ENCODE measurements at places on chromosomes 6 and 20.

DNA sequence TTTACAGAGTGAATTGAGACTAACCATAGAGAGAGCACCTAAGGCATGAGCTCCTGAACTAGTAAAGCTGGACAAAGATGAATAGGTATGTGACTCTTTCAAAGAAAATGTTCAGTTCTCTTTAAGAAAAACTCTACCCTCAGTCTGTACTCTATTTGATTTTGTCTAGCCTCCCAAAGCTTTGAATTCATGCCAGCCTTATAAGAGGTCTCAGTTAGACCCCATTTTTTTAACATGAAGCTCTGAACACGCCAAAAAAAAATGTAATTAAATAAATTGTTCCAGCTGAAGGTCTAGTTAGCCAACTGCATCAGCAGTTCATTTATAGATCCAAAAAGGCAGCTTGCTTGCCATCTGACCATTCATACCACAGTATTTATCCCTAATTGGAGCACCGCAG is 71.6 kb downstream of the COL9A1 start:
- peaks cover 8% of the 10 kb centered on the region for H3K4me1 ChIP-seq
- no peak overlapping the region for H3K27ac ChIP-seq
- no peaks in the 10 kb centered on the region for H3K27me3 ChIP-seq
- no peak for DNase-seq

DNA sequence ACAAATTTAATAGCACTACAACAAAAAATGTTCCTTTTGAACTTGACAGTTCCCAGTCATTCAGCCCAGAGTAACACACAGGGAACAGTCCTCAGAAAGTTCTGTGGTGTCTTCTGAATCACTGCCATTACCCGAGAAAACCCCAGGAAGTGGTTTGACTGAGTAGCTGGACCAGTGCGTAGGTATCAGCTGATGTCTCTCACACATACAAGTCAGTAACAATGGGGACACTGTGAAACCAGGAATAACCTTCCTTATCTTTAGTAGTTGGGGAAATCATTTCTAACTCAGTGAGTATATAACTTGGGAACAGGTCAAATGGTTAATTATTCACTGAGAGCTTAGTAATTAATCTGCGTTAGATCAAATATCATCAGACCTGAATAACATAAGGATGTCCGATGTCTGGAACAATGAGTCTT is 73.1 kb downstream of the HIVEP2 start:
- H3K27ac ChIP-seq: no peak overlapping the region
- H3K36me3 ChIP-seq: no peaks in the 10 kb centered on the region
- no peak for DNase-seq
- H3K4me3 ChIP-seq: no peak overlapping the region
- H3K4me1 ChIP-seq: peaks cover 20% of the 10 kb centered on the region
- no peaks in the 10 kb centered on the region for H3K27me3 ChIP-seq

DNA sequence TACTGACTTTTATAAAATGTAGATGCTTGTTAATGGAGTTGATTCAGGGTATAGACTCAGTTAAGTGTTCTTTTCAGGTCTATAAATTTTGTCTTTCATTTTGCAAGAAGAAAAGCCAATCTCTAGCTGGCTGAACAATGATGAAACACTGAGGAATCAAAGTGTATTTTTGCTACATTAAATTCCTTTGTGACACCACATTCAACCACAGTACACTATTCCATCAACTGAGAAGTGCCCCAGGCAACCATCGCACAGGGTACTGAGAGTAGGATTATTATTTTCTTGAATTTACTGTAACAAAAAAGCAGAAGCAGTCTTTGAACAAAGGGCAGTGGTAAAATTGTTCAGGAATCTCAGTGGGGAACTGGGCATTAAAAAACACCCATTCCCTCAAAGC is 83.6 kb downstream of the PREP start:
- no peak overlapping the region for H3K4me3 ChIP-seq
- no peak for DNase-seq
- peaks cover 9% of the 10 kb centered on the region for H3K4me1 ChIP-seq
- H3K27me3 ChIP-seq: no peaks in the 10 kb centered on the region

- H3K27ac ChIP-seq: no peak overlapping the region
- H3K27me3 ChIP-seq: no peaks in the 10 kb centered on the region
- H3K4me1 ChIP-seq: no peaks in the 10 kb centered on the region
- no peaks in the 10 kb centered on the region for H3K36me3 ChIP-seq
These were observed 112.0 kb upstream of the PDE10A start for GRCh38 chr6:165774903-165775601.

DNA sequence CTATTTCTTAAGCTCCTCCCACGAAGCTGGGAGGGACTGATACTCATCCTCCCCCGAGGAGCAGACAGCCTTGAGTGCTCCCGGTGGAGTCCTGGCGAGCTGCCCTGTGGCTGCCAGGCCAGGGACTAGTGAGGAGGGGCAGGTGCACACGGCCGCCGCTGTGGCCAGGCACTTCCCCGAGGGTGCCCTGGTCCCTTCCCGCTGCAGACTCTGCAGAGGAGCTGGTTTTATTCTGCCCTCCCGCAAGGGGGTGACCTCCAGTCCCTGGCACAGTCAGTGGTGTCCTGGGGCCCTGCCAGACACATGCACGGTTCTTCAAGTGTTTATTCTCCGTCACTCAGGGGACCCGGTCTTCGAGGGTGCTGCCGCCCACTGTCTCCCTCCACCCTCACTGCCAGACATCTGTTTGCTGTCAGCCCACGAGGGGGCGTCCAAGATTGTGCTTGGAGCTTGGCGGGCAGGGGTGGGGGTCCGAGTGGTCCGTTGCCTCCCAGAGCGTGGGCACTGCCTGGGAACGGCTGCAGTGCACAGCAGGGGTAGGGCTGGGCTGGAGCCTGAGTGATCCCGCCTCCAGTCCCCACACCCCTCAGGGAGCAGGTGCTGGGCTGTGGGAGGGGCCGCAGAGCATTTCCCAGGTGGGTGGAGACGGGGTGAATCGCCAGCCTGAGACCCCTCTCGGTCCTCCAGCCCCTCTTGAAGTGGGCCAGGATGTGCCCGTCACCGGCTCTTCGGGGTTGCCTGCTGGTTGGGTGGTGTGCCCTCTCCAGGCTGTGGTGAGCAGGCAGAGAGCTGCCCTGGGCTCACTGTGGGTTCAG is 3.1 kb upstream of the CABLES2 start:
- H3K27me3 ChIP-seq: no peaks in the 10 kb centered on the region
- H3K4me1 ChIP-seq: peaks cover 33% of the 10 kb centered on the region

- no peak overlapping the region for H3K27ac ChIP-seq
- no peaks in the 10 kb centered on the region for H3K27me3 ChIP-seq
These were observed 796.5 kb downstream of the PRIM2 start for GRCh38 chr6:58113960-58114359.

DNA sequence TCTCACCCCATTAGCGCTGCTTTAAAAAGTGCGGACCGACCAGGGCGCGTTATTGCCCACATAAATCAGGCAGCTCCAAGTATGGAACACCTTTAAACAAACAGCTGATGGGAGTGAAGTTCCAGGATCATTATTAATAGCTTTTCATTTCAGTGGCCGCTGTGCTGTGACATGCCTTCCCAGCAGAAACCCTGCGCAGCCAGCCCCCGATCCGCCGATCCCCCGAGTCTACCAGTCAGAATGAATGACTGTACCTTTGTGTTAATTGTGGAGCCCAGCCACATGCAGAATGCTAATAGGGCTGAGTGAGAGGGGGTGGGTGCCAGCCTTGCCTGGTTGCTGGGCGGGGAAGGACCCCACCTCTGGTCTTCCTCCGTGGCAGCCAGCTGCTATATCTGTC is 21.9 kb downstream of the CDH22 start:
- H3K27ac ChIP-seq: no peak overlapping the region
- DNase-seq: no peak
- H3K4me3 ChIP-seq: no peak overlapping the region
- no peaks in the 10 kb centered on the region for H3K36me3 ChIP-seq

GRCh38 chr6:47009583-47009982 is 32.5 kb downstream of the ADGRF1 start:
- H3K27me3 ChIP-seq: no peaks in the 10 kb centered on the region
- H3K4me1 ChIP-seq: no peaks in the 10 kb centered on the region
- no peak overlapping the region for H3K4me3 ChIP-seq

- no peak for DNase-seq
- H3K36me3 ChIP-seq: peaks cover 5% of the 10 kb centered on the region
- no peaks in the 10 kb centered on the region for H3K4me1 ChIP-seq
- H3K4me3 ChIP-seq: no peak overlapping the region
- no peak overlapping the region for H3K27ac ChIP-seq
These were observed 113.3 kb downstream of the CDKAL1 start for GRCh38 chr6:20647585-20647984.

DNA sequence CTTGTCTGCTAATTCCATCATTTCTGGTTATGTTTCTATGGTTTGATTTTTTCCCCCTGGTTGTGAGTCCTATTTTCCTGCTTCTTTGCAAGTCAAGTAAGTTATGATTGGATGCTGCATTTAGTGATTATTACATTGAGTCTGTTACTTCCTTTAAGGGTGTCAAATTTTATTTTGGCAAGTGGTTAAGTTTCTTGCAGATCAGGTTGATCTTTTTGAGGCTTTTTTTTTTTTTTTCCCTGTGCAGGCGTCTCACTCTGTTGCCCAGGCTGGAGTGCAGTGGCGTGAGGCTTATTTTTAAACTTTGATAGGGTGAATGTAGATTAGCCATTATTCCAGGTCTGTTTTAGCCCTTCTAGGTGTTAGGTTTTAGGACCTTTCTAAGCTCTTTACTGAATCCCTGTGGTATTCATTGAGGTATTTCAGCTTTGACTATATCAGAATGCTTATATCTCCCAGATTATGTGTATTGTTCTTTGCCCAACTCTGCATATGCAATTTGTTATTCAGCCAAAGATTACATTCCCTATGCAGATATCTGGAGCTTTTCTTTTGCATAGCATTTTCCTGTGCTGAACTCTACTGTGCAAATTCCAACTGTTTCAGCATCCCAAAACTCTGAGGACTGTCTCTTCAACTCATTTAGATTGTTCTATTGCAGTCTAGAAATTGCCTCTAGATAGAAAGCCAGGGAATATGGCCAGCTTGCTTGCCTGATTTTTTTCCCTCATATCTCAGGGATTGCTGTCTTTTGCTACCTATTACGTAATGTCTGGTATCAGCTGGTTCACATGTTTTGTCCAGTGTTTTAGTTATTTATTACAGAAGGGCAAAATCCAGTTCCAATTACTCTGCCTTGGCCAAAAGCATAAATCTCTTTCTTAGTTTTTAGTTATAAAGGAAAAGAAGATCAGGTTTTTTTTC is 113.3 kb downstream of the AFG1L start:
- DNase-seq: no peak
- no peaks in the 10 kb centered on the region for H3K27me3 ChIP-seq
- no peaks in the 10 kb centered on the region for H3K36me3 ChIP-seq
- no peak overlapping the region for H3K27ac ChIP-seq
- H3K4me3 ChIP-seq: no peak overlapping the region
- no peaks in the 10 kb centered on the region for H3K4me1 ChIP-seq

DNA sequence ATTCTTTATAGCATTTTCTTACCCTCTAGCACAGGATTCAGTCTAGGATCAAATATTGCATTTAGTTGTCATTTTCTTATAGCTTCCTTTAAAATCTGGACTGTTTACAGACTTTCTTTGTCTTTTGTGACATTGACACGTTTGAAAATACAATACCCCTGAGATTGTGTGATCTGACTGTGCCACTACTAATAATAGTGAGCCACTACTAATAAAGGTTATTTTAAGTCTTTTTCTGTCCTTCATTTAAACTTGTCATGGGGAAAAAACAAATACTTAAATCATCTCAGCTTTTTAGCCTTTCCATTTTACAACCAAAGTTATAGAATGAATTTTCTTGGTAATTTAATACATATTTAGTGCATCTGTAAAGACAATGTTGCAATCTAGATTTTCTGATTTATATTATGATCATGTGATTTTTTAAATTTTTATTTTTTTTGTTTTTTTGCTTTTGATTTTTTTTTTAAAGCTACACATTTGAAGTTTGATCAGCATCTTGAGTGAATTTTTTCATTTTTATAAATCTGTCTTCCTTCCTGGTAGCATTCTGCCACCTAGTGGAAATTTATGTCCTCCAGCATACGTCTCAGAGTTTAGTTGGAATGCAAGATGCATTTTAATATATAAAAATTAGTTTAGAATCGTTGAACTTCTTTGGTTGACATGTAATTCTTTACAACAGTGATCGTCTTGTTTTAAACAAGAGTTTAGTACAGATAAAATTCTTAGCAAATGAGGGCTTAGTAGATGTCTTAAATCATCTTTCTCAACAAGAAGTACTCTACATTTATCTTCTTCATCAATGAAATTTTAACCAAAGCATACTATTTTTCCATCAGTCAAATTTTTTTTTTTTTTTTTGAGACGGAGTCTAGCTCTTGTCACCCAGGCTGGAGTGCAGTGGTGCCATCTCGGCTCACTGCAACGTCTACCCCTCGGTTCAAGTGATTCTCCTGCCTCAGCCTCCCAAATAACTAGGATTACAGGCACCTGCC is 119.4 kb downstream of the NCOA3 start:
- DNase-seq: no peak
- no peak overlapping the region for H3K4me3 ChIP-seq
- H3K36me3 ChIP-seq: no peaks in the 10 kb centered on the region
- no peak overlapping the region for H3K27ac ChIP-seq
- H3K4me1 ChIP-seq: no peaks in the 10 kb centered on the region
- H3K27me3 ChIP-seq: no peaks in the 10 kb centered on the region

DNA sequence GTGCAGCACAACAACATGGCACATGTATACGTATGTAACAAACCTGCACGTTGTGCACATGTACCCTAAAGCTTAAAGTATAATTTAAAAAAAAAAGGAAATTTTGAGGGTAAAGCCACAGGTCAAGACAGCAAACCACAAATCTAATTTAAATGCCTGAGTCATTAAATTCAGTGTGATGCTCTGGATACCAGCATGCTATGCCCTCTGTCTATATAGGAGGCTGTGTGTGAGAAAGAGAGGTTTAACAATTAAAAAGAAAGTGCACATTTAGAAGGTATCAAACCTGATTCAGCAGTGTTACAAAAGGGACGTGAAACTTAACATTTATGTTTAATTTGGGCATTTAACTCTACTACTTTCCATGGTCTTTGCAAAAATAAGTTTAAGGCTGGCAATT is 276.3 kb downstream of the ADGRB3 start:
- H3K4me1 ChIP-seq: no peaks in the 10 kb centered on the region
- no peak overlapping the region for H3K4me3 ChIP-seq
- no peaks in the 10 kb centered on the region for H3K36me3 ChIP-seq
- DNase-seq: no peak
- no peak overlapping the region for H3K27ac ChIP-seq
- no peaks in the 10 kb centered on the region for H3K27me3 ChIP-seq

GRCh38 chr6:66940003-66940402 is 1233.0 kb upstream of the EYS start:
- no peak for DNase-seq
- no peaks in the 10 kb centered on the region for H3K27me3 ChIP-seq
- H3K4me3 ChIP-seq: no peak overlapping the region
